ENCODE measurements at places on chromosomes 6 and 20. TPM values are rescaled to one million over a fixed set of nuclear protein-coding genes. Genes with fewer than 3 reads are reported as not detected.
A peak's percentile ranks its signal among the peaks of the same experiment; 100 is the strongest.

DNA sequence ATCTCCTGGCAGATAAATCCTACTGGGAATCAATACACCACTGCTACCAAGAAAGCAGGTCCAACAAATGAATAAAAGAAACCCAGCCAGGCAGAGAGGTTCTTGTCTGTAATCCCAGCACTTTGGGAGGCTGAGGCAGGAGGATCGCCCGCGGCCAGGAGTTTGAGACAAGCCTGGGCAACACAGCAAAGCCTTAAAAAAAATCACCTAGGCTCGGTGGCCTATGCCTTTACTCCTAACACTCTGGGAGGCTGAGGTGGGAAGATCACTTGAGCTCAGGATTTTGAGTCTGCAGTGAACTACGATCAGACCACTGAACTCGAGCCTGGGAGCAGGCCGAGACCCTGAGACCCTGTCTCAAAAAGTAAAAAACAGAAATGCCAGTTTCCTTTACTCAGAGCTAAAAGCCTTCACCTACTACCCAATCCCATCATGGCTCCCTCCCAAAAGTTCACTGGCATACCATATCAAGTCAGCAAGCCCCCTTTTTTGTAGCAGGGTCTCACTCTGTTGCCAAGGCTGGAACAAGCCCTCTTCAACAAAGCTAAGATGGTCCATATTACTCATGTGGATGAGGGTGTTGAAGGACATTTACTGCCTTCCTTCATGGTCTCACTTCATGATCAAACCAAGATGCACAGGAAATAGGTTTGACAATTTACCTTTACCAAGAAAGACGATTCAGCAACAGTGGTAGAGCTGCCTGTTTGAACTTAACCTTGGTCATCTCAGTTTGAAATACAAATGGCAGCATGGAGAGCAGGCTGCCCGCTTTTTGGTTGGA is 5.3 kb downstream of the SNX5 start:
- no peak for ATAC-seq

GRCh38 chr20:15375836-15376235 is 1038.4 kb upstream of the FLRT3 start:
- no peak for ATAC-seq

- no peak for ATAC-seq
Measured at GRCh38 chr6:166938150-166938549, 18.2 kb downstream of the RNASET2 start.

DNA sequence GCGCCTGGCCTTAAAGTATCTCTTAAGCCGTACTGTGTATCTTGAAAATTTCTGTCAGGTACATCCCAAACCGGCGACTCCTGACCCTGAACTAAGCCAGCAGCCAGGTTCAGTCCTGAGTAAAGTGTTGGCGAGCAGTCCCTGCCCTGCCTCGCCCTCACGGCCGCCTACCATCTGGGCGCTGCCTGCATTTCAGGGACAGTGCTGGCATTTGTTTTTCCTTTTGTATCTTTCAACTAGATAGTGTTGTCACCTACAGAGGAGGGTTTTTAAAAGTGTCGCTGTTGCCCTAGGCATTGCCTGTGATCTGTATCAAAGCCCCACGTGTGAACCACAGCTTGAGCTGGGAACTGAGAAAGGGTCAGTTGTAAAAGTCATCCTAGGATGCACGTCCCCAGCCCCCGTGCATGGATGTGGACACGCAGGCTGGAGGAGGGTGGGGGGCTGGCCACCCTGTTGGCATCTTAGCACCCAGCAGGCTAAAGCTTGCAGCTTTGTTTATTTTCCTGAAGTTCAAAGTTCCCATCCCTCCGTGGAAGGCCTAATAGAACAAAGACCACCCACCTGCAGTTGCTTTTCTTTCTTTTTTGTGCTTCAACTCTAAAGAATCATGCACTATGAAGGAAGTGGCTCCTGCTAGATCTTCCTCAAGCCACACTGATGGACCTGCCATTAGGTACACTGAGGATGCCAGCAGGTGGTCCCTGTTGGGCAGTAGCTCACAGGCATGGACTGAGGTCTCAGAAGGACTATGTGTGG is 136.8 kb downstream of the ZDHHC14 start:
- no peak for ATAC-seq

- ATAC-seq = peak; percentile 62
Measured at GRCh38 chr20:43549416-43550065, 9.3 kb upstream of the SGK2 start.

- ATAC-seq = no peak
Measured at GRCh38 chr6:105492706-105493673, 90.1 kb upstream of the PREP start.

DNA sequence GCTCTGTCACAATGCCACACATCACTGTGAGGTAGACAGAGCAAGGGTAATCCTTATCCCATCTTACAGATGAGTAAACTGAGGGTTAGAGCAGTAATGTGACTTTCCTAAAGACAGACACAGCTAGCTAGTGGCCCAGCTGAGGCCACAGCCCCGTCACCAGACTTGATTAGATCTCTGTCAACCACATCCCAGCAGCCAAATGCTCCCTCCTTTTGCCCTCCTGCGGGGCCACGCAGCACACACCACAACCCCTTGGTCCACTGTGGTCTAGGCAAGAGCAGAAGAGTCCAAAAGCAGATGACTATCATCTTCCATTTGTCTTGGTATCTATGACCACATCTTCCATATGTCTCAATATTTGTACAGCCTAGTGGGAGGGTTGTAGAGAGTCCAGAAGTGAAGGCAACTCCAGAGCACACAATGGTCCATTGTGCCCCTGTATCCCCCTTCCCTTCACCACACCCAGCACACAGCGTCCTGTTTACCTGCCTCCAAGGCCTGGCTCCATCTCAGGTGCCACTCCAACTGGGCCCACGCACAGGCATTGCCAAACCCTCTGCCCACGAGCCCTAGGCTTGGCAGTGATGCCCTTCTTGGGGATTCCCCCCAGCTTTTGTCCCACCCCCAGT is 47.1 kb upstream of the FOXP4 start:
- ATAC-seq = no peak

Gene ECT2L
- total RNA-seq = 0.54 TPM

Gene EPB41L1
- total RNA-seq = 101 TPM

Gene HLA-A
- 795 TPM for total RNA-seq

Gene SLC17A3
- total RNA-seq = not detected

Gene SLC44A4
- total RNA-seq = 1.0 TPM

Gene CAGE1
- 0.13 TPM for total RNA-seq

Gene AARS2
- total RNA-seq = 18.9 TPM
